ENCODE measurements at places on chromosomes 2 and 18.

GRCh38 chr2:194004590-194005206, 1652.3 kb upstream of the SLC39A10 start:
- no peak for DNase-seq

GRCh38 chr2:200850512-200851256, 13.8 kb downstream of the CLK1 start:
- no peak for DNase-seq

GRCh38 chr2:217413193-217413592, 553.3 kb upstream of the TNP1 start:
- no peak for DNase-seq

GRCh38 chr2:100408104-100408503, 9.4 kb downstream of the CHST10 start:
- no peak for DNase-seq

- no peak for DNase-seq
These were observed 469.3 kb downstream of the PLCL1 start for GRCh38 chr2:198273660-198274059.

- no peak for DNase-seq
These were observed 47.9 kb upstream of the FANCL start for GRCh38 chr2:58289029-58289428.
